ENCODE measurements at places on chromosomes 12 and 14.
A peak's percentile ranks its signal among the peaks of the same experiment; 100 is the strongest.

DNA sequence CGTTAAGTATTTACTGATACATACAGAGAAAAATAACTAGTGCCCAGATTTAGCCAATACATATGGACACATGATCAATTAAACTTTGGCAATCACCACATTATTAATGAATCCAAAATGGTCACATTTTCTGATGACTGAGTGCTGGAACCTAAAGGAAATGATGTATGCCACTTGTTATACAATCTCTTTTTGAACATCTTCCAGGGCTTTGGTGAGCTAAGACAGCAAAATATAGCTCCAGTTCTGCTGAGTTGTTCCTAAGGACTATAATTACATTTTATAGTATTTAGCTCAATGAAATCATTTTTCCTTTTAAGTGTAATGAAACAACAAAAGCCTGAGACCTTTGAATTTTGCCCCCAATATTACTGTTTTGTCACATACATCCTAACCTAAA, 329.1 kb upstream of the ATP2B1 start:
- DNase-seq = no peak

DNA sequence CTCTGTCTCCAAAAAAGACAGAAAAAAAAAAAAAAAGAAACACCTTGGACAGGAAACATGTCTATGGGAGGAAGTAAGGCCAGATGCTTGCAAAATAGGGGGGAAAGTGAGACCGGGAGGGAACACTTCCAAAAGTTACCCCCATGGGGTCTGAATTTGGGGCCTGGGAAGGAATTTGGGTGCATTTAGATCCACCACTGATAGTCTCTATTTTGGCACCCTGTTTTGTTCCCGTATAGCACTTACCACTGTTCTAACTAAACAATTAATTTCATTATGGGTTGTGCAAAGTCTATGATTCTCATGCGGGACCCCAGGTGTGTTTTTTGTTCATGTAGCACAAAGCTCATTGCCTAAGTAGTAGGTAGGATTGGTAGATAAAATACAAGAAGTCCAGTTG, 1.4 kb upstream of the MLEC start:
- no peak for DNase-seq

DNA sequence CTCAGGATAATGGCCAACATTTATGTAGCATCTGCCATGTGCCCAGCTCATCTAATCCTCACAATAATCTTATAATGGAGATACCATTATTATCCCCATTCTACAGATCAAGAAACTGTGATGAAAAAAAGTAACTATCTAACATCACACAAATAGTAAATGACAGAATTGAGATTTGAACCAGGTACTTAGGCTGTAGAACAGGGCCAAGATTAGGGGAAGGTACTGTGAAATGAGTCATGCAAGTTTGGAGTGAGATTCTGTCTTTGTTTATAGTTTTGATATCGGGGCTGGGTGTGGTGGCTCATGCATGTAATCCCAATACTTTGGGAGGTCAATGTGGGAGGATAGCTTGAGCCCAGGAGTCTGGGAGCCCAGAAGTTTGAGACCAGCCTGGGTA, 1.3 kb upstream of the GNPTAB start:
- no peak for DNase-seq

DNA sequence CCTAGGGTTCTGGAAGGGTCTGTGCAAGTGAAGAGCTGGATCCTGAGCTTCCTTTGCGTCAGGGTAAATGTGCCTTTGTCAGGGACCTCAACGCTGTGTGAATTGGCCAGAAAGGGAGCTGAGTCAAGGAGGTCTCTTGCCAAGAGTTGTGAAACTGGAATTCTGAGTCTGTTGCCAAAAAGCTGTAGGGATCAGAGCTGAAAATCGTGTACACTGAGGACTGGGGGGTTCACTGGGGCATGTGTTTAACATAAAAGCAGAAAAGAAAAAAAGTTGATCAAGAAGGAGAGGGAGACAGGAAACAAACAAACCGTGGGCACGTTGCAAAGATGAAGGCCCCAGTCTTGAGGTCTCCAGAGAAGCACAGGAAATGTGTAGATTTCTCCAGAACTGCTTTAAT, 1081.5 kb downstream of the VRK1 start:
- peak; percentile 60 for DNase-seq
